ENCODE measurements at places on chromosomes 2 and 18.

- DNase-seq: no peak
Observed at GRCh38 chr2:217890445-217890844, 112.3 kb downstream of the TNS1 start.

DNA sequence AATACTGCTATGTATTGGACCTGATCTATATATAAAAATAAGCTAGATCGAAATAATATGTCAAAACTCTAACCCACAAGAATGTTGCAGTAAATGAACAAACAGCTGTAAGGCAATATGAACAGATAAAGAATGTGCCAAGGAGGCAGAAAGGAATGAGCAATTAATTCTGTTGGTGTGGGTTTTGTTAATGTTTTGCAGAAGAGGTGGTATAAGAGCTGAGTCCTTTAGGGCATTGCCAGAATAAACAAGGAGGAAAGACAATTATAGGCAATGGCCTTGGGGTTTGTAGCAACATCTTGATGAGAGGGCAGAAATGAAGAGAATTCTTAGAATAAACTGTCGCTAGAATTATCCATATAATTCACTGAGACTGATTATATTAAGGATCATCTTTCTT lies 240.9 kb upstream of the GULP1 start:
- no peak for DNase-seq

- DNase-seq: no peak
Observed at GRCh38 chr2:161915121-161915520, 158.9 kb downstream of the DPP4 start.

GRCh38 chr2:205347899-205348298 lies 334.4 kb upstream of the NRP2 start:
- no peak for DNase-seq

- no peak for DNase-seq
Observed at GRCh38 chr2:186544255-186544675, 45.6 kb upstream of the ITGAV start.

DNA sequence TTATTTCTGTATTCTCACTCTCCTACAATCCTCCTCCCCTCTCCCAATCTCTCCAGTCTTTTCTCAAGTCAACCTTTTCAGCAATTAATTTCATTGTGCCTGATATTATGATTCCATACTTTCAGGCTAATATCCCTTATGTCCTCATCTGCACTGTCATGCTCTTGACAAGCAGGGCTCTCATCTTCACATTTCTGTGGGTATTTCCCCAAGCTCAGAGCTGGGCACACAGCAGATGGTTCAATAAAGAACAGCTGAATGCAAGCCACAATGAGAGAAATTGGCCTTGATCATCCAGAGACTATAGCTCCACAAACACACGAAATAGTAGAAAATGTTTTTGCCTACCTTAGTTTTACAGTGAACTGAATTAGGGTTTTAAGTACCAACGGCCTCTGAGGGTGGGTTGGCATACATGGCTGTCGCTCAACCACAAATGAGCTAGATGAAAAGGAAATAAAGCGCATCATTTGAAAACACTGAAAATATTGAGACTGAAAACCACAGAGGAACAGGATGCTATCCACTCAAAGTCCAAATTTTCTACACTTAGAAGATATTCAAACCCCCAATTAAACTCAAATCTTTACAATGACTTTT lies 47.5 kb upstream of the STAT1 start:
- DNase-seq: no peak

GRCh38 chr18:2144811-2145210 lies 426.5 kb downstream of the METTL4 start:
- no peak for DNase-seq

DNA sequence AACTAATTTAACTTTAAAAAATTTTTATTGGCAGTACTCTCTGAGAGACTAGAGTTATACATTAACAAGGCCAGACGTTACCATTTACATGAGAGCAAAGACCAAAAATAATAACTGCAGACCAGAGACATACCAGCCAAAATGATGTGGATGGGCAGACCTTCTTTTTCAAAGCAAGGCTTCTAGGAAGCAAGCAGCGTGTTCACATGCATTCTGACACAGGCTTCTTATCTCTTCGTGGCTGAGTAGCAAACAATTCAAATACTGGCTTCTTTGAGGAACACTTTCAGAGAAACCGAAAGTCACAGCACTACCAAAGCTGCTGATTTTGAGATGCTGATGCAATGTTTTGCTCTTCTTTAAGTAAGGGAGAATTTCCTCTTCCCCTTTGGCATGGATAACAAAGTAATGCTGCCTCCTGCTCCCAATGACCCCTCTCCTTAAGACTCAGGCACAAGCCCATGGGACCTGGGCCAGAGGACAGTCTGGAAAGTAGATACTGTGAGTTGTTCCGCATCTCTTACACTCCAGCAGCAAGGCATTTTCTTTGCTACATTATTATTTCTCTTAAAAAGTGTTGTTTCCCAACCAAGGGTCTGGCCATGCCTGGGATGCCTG lies 181.9 kb downstream of the MREG start:
- no peak for DNase-seq

GRCh38 chr2:73907840-73908452 lies 15.1 kb downstream of the ACTG2 start:
- peak; percentile 26 for DNase-seq

- peak; percentile 55 for DNase-seq
Observed at GRCh38 chr2:28359222-28360057, 33.2 kb upstream of the FOSL2 start.

DNA sequence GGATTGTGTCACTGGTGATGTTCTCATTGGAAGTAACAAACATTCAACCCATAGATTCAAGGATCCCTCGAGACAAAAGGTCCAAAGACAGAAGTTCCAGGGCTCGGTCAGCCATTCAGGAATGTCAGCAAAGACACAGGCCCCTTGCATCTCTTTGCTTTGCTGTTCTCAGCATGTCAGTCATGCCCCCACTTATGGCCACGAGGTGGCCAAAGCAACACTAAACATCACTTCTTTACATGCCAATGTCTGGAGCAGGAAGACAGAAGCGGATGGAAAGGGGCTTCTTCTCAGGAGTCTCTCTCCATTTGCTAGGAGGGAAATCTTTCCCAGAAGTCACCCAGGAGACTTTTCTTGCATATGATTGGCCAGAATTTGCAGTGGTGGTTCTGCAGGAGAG lies 191.6 kb upstream of the SP5 start:
- DNase-seq: no peak

DNA sequence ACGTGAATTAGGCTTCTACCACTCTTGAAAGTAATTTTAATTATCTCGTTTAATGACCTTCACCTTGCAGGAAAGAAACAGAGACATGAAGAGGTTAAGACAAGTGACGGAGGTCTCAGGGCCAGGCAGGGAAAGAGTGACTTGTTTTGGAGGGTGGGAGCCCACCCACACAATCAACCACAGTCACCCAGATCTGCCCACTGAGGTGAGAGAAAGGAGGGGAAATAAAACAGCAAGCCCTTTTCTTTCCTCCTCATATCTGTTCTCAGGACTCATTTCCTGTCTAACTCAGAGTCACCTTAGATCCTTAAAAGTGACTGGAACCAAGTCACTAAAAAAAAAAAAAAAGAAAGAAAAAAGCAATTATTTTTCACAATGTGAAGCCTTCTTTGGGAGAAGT lies 26.8 kb downstream of the ATP8B1 start:
- no peak for DNase-seq

DNA sequence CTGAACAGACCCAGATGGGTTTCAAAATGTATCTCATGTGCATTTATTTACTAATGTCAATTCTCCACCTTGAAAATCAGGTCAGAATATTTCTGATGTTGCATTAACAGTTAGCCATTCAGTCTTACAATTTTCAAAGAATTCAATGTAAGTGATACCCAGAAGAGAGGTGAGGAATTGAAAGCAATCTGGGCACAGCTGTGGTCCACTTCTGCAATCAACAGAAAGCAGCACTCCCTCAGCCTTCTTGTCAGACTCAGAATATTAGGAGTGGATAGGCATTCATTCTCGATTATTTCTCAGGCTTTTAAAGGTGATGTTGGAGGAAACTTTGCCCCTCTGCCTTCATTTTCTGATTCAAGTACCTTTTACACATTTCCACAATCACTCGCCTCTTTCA lies 15.7 kb downstream of the CCL20 start:
- DNase-seq: no peak

DNA sequence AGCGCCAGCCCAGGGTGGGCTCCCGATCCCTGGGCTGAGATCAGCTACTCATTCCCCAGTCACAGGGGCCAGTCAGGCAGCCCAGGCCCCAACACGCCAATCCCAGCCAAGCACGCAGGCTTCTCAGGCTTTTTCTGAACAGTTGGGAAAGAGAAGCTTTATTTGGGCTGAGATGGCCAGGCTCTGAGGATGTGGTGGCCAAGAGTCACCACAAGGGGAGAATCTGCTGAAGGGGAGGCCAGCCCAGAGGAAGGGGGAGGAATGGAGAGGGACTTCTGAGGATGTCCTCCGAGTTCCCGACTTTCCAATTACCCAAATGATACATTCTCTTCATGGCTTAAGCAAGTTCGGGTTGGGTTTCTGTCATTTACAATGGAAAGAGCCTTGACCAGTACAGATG lies 2.8 kb upstream of the DIPK1C start:
- no peak for DNase-seq

- no peak for DNase-seq
Observed at GRCh38 chr2:85949280-85949679, 60.5 kb upstream of the ST3GAL5 start.

- DNase-seq: no peak
Observed at GRCh38 chr2:232693344-232693743, 3.8 kb upstream of the GIGYF2 start.

GRCh38 chr2:188292348-188293239 lies 920 bp downstream of the GULP1 start:
- DNase-seq: no peak

GRCh38 chr2:10120877-10121574 lies 1.5 kb upstream of the RRM2 start:
- no peak for DNase-seq
